Natural killer cell treated with Interleukin-12 subunit alpha and Interleukin-12 subunit beta and Interleukin-15 and Interleukin-18, amount 100 ng/mL, for 72 hours (primary cell): ENCODE measurements at places on chromosomes 6 and 20.

DNA sequence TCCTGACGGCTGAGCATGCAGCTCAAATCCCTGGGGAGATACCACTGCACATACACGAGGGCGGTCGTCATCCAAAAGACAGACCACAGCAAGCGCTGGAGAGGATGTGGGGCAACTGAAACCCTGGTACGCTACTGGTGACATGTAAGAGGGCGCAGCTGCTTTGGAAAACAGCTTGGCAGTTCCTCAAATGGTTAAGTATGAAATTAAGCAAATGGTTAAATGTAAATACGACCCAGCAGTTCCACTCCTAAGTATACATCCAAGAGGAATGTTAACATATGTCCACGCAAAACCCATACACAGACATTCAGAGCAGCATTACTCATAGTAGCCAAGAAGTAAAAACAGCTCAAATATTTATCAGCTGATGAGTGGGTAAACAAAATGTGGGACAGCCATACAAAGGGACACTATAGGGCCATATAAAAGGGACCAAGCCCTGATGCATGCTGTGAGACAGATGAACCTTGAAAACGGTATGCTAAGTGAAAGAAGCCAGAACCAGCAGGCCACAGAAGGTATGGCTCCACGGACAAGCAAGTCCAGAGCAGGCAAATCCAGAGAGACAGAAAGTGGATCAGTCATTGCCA lies 38.5 kb downstream of the RIPOR3 start:
- no peak for DNase-seq

DNA sequence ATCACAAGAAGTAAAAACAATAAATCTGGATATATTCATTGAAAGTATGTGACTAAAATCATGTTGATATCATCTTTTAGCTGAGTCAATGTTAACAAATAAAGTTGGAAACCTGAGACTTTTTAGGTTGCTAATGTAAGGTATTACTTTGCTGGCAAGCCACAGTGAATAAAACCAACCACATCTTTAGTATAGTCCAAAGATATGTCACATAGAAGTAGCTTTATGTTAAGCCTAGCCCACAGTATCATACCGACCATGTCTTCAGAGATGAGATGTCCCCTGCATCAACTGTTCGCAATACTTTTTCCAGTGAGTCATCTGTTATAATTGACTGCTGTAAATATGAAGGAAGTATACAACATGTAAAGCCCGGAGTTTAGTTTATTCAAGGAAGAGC lies 107.6 kb upstream of the MCHR2 start:
- DNase-seq = no peak

DNA sequence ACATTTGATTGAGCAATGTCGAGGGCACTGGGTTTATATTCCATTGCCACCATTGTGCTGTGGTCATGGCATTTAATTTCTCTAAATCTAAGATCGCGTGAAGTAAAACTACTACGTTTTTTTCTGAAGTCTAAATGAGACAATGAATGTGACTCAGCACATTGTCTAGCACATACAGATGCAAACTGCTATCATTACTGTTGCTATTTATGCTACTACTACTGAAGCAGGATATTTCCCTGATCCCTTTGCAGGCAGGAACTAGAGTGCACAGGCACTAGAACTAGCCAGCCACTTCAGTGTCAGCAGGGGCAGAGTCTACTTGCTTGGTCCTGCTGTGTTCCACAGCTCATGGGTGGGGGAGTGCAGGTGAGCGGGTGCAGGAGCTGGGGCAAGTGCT lies 449.7 kb downstream of the CDKAL1 start:
- no peak for DNase-seq

DNA sequence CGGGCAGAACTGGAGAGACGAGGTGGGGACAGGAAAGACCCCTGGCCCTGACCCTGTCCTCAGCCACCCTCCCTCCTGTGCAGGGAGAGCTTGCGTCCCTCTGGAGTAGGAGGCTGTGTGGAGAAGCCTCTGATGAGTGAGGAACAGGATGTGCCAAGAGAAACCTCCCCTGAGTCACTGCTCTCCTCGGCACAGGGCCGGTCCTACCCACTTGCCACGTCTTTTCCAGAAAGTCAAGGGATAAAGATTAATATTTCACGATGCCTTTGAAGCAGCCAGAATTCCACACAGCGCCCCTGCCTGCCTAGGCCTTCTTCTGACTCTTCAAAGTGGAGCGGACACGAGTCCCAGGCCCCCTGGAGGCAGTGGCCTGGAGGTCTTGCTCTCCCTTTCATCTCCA lies 34.9 kb upstream of the THBS2 start:
- DNase-seq = no peak

DNA sequence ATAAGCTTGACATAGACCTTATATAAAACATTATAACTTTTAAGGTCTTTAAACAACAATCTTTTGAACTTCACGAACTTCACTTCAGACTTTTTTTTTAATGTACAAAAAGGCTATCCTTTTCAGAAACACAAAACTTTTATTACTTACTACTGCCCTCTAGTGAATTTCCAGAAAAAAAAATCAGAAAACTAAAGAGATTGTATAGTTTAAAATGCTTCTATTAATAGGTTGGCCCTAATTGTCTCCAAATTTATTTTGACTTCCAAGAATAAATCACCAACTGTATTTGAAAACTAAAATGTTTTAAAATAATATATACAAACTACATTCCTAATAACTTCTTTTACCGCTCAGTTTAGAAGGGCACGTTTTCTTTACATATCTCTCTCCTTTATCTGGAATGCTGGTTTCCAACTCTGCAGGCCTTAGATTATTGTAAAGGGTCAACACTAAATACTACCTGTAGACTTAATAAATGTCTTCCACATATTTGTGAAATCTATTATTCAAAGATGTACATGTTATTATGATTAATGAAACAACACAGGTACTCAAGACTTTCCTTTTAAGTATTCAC lies 66.8 kb downstream of the LMBRD1 start:
- DNase-seq = no peak

DNA sequence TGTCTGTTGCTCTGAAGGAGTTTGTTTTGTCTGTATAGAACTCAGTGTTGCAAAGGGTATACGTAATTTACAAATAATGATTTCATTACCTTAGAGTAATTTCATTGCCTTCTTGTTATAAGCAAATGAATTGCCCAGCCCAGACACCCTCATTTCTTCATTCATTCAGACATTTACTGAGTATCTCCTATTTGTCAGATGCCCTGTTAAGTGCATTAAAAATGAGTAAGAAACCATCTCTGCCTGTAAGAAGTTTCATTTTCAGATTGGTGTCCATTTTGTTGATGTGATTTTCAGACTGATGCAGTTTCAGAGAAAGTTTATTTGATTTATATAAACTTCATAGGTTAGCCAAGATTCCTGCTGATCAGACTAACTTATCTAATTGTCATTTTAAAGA lies 429.3 kb downstream of the PHF3 start:
- no peak for DNase-seq
